ENCODE measurements at places on chromosomes 2 and 18.

DNA sequence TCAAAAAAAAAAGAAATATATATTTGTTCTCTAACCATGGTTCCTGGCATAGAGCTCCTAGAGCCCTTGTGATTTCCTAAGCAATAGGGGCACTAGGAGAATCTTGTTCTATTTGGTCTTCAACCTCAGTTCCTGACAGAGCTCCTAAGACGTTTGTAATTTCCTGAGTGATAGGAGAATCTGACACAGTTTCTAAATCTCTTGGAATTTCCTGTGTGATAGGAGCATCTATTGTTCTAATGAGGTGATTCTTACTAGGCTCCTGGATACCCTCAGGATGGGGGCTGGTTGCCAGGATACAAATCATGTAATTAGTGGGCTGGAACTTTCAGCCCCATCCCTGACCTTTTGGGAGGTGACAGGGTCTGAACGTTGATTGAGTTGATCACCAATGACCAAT lies 245.8 kb downstream of the ZEB2 start:
- DNase-seq = no peak

DNA sequence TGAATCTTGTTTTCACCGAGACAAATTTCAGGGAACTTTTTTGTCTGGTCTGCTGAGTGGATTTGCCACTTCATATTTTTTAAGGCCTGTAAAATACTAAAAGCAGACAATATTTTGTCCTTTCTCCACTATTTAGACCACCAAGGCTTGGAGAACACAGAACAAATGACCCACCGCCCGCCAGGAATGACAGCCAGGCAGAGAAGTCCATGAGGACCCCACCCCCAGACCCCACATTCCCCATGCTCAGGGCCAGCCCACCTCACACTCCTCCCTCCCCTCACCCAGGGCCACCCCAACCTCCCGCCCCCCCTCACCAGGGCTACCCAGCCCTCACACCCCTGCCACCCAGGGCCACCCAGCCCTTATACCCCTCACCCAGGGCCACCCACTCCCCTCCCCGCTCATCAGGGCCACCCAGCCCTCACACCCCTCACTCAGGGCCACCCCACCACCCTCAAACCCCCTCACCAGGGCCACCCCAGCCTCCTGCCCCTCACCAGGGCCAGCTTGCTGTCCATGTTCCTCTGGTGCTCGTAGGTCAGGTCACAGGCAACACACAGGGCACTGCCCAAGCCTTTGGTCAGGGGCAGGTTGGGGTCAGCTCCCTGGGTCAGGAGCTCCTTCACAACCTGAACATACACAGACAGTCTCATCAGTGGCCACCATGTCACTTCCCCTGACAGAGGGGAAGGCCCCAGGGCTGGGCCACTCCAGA lies 50.6 kb downstream of the ANKMY1 start:
- DNase-seq = no peak

GRCh38 chr18:57352271-57352701 lies at the start of gene ST8SIA3:
Gene ST8SIA3 (plus strand): TSS chr18:57352557. CDS start chr18:57352847, 290 bp downstream.
- DNase-seq = peak; percentile 8

DNA sequence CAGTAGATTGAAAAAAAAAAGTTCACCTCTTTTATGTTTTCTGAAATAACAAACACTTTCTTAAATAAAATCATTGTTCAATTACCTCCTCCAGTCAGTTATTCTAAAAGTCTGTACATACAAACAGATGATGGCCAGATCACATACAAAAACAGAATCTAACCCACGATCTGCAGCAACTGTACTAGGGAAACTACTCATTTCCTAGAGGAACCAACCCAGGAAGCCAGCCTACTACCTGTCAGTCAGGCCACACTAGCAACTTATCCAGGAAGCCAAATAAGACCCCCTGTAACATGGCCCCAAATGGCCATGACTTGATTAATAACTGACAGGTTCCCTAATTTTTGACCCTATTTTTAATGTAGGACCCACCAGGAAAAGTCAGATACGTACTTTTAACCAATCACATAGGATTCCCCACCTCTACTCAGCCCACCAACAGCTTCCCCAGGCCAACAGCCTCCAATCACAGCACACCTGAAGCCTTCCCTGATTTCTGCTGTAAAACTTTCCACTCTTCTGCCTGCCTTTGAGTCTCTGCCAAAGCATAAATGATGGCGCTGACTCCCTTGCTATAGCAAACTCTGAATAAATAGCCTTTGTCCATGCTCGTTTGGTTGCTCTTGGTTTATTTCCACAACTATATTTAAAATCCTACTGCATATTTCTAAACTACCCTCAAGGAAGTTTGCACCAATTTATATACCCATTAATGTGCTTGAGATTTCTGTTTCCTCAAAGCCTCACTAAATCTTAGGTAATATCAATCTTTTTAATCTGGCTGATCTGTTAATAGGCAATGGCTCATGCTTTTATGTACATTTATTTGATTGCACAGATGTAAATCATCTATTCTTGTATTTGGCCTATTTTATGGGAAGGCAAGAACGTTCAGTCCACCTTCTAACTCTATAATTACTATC lies 486.4 kb downstream of the FBXO15 start:
- no peak for DNase-seq

GRCh38 chr2:36438449-36438977 lies 82.9 kb downstream of the CRIM1 start:
- DNase-seq = no peak

DNA sequence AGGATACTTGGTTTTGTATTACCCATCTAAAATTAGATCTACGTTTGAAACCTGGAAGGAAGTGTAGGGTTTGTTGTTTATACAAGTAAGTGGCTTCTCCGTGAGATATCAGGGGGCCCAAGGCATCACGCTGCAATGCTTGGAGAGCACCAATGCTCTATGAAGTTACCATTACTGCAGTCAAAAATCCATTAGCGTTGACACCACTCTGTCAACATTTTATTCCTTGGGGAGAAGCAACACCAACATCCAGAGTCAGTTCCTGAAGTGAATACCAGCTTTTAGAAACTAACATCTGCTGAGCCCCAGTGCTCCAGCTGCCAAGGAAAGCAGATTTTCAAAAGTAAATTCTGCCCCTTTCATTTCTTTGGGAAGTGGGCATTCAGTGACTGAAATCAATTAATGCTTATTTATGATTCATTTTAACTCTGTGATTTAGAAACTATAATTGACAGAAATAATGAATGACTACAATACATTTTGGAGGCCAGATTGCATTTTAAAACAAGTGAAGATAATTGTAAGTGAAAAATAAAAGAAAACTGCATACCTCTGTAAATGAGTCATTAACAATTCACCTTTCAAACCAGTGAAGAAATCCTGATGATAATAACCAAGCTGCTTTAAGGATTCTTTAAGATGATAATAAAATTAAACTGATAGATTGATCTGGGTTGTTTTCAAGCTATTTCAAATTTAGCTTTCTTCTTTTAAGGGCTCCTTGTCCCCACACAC lies 30.5 kb downstream of the LRP1B start:
- no peak for DNase-seq

GRCh38 chr2:207920721-207921120 lies 104.6 kb downstream of the PLEKHM3 start:
- no peak for DNase-seq

GRCh38 chr2:88828397-88829137 lies 137.1 kb downstream of the RPIA start:
- no peak for DNase-seq

DNA sequence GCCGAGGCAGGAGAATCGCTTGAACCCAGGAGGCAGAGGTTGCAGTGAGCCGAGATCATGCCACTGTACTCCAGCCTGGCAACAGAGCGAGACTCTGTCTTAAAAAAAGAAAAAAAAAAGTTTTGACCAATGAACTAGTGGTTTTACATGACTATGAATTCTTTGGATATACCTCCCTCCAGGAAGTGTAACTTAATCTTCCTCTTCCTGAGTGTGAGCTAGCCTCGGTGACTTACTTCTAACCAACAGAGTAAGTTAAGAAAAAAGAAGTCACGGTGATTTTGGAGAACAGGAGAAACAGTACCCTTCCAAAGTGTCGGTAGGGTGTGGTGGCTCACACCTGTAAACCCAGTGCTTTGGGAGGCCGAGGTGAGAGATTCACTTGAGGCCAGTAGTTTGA lies 7.1 kb downstream of the TIA1 start:
- no peak for DNase-seq

DNA sequence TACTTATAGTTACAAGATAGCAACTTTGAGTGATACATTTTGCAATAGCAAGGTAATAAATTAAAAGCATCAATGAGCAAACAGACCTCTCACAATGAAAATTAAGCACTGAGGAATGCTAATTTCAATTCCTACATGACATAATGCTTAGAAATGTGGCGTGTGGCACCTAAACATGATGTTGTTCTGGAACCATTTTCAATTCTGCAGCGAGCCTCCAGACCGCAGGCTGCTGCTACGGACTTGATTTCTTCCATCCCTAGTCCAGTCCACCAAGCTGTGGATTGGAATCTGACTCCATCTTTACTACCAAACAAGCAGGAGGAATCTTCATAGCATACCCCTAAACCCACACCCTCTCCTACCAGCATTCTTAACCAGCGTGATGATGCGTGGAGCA lies 58.7 kb upstream of the ZNF397 start:
- no peak for DNase-seq

GRCh38 chr2:210818473-210818872 lies 262.1 kb downstream of the CPS1 start:
- no peak for DNase-seq

GRCh38 chr18:45316127-45316526 lies 299.1 kb upstream of the SLC14A2 start:
- DNase-seq = no peak

DNA sequence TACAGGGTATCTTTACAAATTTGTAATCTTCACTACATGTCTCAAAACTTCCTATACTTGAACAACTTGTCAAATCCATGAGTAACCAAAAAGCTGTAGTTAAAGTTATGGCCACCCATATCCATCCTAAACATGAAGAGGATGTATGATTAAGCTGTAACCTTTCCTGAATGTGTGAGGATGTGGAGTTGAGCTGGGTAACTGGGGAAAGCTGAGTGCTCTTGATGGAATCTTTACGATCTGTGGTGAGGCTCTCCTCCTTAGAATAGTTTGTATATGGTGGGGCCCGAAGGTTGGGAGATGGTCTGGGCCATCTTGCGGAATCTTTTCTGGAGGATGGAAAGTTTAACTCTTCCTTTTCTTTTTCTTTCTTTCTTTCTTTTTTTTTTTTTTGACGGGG lies 29.4 kb downstream of the DPP4 start:
- DNase-seq = no peak

DNA sequence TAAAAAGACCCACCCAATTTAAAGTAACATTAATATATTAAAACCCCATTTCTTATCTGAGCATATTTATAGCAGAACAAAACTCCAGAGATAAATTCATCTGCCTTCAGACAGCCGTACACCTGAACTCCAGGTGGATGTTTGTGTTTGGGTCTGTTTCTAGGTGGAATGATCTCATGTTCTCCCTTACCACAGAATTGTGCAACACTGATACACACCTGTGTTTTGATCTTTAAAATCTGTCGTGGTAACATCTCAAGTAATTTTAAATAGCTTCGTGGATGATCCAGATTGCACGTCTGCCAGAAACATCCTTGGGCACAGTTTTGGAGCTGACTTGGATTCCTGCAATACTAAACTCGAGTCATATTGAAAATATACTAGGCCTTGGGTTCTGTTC lies 207.5 kb upstream of the FOSL2 start:
- no peak for DNase-seq

- no peak for DNase-seq
Measured at GRCh38 chr2:180573951-180574350, 406.5 kb upstream of the UBE2E3 start.

DNA sequence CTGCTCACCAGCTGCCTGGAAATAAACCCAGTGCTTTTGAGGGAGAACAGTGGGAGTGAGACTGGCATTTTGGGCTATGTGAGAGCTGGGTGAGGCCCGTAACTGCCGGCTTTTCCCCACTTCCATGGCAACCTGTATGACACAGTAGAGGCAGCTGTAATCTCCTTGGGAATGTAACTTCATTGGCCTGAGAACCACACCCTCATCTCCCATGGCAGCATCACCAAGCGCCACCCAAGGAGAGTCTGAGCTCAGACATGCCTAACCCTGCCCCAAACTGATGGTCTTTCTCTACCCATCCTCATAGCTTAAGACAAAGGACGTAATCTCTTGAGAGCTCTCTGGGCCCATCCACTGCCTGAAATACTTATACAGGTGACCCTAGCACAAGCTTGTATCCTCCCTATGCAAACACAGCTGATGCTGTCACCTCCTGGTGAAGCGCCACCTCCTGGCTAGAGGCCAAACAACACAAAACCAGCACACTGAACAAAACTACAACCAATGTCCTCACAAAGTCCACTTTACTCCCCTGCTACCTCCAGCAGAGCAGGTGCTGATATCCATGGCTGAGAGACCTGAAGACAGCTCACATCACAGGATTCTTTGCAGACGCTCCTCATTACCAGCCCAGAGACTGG lies 763.4 kb upstream of the NRXN1 start:
- no peak for DNase-seq

DNA sequence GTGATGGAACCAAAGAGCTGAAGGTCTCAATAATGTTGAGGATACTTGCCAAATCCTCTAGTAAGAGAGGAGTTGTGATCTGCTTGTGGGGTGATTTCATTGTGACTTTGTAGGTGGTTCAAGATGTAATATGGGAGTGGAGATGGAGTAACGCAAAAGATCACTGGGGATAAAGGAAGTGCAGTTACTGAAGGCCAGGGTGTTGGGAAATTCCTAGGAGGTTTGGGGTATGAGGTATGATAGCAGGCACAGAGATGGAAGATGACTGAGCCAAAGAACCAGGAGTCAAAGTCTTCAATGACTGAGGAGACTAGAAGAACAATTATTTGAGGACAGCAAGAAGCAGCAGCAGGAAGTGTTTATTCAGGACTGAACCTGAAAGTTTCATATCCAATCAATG lies 222.6 kb downstream of the NCKAP5 start:
- DNase-seq = no peak

DNA sequence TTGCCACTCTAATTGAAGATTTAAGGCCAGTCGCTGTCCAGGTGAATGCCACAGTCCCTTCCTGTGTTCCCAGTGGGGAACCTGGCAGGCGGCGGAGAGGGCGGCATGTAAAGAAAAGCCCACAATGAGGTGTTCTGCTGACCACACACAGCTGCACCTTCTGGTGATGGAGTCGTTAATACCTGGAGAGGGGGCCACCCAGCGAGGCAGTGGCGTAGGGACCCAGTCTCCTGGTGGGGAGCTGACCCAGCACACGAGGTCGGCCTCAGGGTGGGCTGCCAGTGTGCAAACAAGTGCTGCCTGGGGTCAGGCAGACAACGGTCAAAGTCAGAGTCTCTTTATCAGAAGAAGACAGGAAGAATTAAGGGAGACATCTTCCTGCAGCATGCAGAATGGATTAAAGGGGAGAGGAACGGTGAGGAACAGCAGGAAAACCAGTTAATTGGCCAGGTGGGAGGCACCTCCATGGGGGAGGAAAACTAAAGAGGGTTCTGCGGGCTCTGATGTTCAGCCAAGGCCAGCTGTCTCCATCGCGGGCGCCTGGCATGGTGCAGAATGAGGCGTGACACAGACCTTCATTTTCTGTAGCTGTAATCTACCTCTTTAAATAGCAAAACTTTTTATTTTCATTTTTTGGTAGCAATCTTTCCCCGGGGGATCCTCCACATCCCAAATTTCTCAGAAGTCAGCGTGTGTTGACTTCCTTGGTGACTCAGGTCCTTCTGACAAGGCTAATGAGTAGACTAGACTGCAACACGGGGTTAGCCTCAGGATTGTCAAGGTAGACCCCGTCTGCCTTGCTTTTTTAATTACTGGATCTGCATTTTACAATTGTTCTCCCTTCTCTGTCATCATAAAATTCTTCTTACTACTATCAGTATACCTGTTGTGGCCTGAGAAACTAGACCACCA lies 78.3 kb downstream of the SMAD7 start:
- no peak for DNase-seq

GRCh38 chr2:239253264-239253663 lies 147.6 kb downstream of the HDAC4 start:
- no peak for DNase-seq
